ENCODE measurements at places on chromosomes 3 and 15.

DNA sequence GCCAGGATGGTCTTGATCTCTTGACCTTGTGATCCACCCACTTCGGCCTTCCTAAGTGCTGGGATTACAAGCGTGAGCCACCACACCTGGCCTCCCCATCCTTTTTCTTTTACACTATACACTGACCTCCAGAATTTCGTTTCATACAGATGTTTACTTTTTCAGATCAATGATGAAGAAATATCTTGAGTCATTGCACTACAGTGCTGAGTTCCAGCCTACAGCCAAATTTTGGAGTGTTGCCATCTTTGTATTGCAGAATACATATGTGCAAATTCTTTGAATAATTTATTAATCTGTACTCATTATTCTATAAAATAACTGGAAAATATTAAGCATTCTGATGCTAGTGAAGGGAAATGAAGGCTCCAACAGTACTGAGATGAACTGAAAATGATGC lies 12.5 kb downstream of the ZPLD1 start:
- H3K4me1 ChIP-seq: no peaks in the 10 kb centered on the region
- H3K27me3 ChIP-seq: no peaks in the 10 kb centered on the region
- H3K4me3 ChIP-seq: no peak overlapping the region
- no peak for DNase-seq
- H3K27ac ChIP-seq: no peak overlapping the region

DNA sequence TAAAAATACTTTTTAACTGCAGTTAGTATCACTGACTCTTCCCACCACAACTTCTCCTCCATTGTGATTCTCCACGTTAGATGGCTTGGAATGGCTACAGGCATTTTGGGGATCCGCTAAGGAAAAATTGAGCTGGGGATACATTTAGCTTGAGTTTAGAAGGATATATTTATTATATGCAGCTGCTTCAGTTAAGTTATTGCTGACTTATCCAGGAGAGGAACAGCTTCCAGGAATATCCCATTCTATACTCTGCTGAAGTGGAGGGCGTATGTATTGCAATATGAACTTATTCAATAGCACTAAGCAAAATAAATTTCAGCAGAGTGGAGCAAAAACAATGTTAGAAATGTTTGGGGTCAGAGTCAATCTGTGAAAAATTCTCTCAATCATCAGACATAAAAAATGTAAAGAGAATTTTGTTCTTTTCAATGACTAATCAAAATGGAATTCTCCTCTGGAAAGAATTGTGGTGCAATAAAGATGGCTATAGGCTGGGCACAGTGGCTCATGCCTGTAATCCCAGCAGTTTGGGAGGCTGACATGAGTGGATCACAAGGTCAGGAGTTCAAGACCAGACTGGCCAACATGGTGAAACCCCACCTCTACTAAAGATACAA lies 84.7 kb downstream of the NCEH1 start:
- no peaks in the 10 kb centered on the region for H3K36me3 ChIP-seq
- DNase-seq: no peak
- H3K4me3 ChIP-seq: no peak overlapping the region
- H3K27me3 ChIP-seq: no peaks in the 10 kb centered on the region
- peaks cover 27% of the 10 kb centered on the region for H3K4me1 ChIP-seq

- no peak for DNase-seq
- no peaks in the 10 kb centered on the region for H3K27me3 ChIP-seq
- H3K36me3 ChIP-seq: no peaks in the 10 kb centered on the region
- no peak overlapping the region for H3K4me3 ChIP-seq
These were observed 32.5 kb downstream of the BCL2L10 start for GRCh38 chr15:52080031-52080430.

GRCh38 chr3:161388855-161389254 lies 17.5 kb upstream of the SPTSSB start:
- DNase-seq: no peak
- H3K4me1 ChIP-seq: no peaks in the 10 kb centered on the region
- H3K36me3 ChIP-seq: no peaks in the 10 kb centered on the region
- no peaks in the 10 kb centered on the region for H3K27me3 ChIP-seq
- no peak overlapping the region for H3K27ac ChIP-seq
